Naive thymus-derived CD8-positive, alpha-beta T cell (primary cell): ENCODE measurements at places on chromosomes 7 and 10.

DNA sequence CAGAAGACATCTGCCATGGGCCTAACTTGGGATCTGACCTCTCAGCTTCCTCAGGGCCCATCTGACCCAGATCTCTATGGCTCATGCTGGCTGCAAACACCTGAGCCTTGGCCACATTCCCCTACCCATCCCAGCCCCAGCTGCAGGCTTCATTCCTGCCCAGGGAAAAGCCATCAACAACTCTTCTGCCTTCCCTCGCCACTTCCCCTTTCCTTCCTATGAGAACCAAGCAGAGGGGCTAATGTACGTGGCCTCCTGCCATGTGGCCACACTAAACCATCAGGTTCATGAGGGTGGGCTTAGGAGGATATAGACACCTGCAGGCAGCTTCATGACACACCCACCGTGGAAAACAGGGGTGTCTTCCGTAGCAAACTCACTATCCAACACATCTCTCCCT lies 312.2 kb downstream of the GALNT17 start:
- no peaks in the 10 kb centered on the region for H3K36me3 ChIP-seq
- H3K27me3 ChIP-seq: no peaks in the 10 kb centered on the region
- DNase-seq: no peak
- H3K4me1 ChIP-seq: no peaks in the 10 kb centered on the region
- no peak overlapping the region for H3K27ac ChIP-seq
- H3K4me3 ChIP-seq: no peak overlapping the region

GRCh38 chr7:105985229-105985628 lies 22.2 kb downstream of the CDHR3 start:
- DNase-seq: no peak
- peaks cover 5% of the 10 kb centered on the region for H3K4me1 ChIP-seq
- no peak overlapping the region for H3K27ac ChIP-seq
- H3K36me3 ChIP-seq: no peaks in the 10 kb centered on the region
- H3K4me3 ChIP-seq: no peak overlapping the region

GRCh38 chr10:22252801-22253579 lies 35.2 kb upstream of the EBLN1 start:
- H3K36me3 ChIP-seq: no peaks in the 10 kb centered on the region
- H3K27ac ChIP-seq: peak overlapping the region; percentile 87
- peak; percentile 49 for DNase-seq
- H3K27me3 ChIP-seq: peaks cover 15% of the 10 kb centered on the region
- peaks cover 32% of the 10 kb centered on the region for H3K4me1 ChIP-seq
- H3K4me3 ChIP-seq: peak overlapping the region; percentile 90

DNA sequence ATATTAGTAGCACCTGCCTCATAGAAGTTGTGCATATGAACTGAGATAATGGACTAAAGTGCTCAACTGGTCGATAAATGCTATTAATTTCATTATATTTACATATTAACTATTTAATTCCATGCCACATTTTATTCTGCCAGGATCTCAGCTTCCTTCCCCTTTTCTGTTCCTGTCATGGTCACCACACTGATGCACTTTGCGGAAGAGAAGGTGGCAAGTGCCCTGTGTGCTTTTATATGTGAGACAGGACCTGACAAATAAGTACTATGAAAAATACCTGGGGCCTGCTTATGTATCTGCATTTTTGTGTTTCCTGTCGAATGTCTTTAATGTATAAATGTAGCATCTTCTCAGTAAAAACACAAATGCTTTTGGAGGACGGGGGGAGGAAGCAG lies 12.2 kb downstream of the ATP6V0E2 start:
- no peak for DNase-seq
- H3K27ac ChIP-seq: no peak overlapping the region
- no peaks in the 10 kb centered on the region for H3K27me3 ChIP-seq
- H3K4me3 ChIP-seq: no peak overlapping the region

DNA sequence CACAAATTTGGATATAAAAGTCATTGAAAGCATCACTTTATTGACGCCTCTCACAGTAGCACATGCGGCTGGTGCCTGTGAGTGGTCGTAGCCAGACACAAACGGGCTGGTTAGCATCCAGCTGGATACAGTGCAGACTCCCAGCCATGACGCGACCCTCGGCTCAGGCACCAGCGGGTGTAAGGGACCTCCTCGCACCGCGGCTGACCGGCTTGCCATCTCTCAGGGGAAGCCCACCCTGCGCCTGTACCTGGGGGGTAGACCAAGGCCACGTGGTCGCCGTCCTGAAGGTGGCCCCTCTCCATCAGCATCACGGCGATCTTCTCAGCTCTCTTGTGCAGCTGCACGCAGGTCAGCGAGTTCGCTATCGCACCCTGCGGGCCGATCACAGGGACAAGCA lies 213.8 kb downstream of the ZMYND11 start:
- no peak overlapping the region for H3K27ac ChIP-seq
- H3K27me3 ChIP-seq: no peaks in the 10 kb centered on the region
- peaks cover 3% of the 10 kb centered on the region for H3K36me3 ChIP-seq
- no peak for DNase-seq
- peaks cover 23% of the 10 kb centered on the region for H3K4me1 ChIP-seq
- no peak overlapping the region for H3K4me3 ChIP-seq

DNA sequence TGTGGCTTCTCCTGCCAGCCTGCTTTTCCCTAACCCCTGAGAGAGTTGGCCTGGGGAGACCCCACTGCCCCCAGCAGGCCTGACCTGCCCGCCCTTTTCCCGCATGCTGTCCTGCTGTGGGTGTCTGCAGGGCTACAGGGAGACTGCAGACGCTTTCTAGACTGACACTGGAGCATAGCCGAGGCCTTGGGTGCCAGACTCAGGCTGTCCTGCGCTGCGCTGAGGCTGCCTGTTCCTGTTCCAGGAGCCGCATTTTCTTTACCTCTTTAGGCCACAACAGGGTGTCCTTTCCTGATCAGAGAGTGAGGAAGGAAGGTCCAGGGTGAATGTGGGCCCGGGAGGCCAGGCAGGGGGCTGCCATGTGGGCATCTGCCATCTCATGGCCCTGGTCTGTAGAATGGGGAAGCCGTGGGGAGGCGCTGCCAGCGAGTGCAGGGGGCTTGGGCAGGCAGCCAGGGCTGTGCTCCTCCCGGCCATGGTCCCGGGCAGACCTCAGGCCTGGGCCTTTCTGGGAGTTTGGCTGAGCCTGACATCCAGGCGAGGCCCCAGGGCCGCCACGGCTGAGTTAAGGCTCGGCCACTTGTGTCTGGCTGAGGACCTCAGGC lies 3.6 kb downstream of the PWWP2B start:
- peak; percentile 56 for DNase-seq
- H3K27ac ChIP-seq: no peak overlapping the region
- H3K36me3 ChIP-seq: no peaks in the 10 kb centered on the region
- no peaks in the 10 kb centered on the region for H3K27me3 ChIP-seq

GRCh38 chr10:59240582-59241183 lies 64.2 kb downstream of the PHYHIPL start:
- H3K27me3 ChIP-seq: no peaks in the 10 kb centered on the region
- H3K27ac ChIP-seq: no peak overlapping the region
- no peaks in the 10 kb centered on the region for H3K36me3 ChIP-seq
- no peaks in the 10 kb centered on the region for H3K4me1 ChIP-seq
- no peak overlapping the region for H3K4me3 ChIP-seq
- no peak for DNase-seq
